H1 (cell line): ENCODE measurements at places on chromosomes 2 and 18.

DNA sequence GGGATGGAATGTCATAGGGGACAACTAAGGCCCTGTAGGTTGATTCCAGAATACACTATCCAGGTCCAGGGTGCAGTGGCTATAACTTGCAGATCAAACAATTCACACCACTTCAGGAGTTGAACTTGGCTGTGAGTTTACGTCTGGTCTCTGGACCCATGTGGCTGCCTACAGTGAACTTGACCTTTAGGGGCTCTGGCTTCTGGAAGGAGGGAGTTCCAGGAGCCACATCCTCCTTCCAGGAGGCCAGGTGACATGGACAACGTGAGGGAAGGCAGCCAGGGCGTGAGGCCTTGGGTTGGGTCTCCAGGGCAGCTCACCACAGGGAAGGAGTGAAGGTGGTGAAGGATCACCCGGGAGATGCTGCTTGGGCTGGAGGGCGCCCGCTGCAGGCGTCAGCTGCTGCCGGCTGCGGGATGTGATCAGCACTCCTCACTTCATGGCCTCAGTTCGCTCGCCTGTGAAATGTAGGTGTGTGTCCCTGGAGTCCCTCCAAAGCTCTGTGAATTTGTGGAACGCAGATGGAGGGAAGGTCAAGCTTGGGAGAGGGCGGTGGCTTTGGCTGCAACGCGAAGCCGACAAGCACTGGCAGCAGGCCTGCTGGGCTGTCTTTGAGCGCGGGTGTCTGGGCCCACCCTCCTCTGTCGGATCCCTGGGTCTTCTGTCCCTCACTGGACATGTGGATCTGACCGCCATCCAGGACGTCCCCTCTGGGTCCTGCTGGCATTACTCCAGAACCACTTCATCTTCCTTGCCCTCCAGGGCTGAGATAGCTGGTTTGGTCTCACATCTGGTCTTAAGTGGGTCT lies 146.5 kb downstream of the GLI2 start:
- H3K4me1 ChIP-seq = peaks cover 16% of the 10 kb centered on the region
- no peak overlapping the region for H3K4me3 ChIP-seq
- no peak overlapping the region for H3K27ac ChIP-seq
- no peak for DNase-seq

DNA sequence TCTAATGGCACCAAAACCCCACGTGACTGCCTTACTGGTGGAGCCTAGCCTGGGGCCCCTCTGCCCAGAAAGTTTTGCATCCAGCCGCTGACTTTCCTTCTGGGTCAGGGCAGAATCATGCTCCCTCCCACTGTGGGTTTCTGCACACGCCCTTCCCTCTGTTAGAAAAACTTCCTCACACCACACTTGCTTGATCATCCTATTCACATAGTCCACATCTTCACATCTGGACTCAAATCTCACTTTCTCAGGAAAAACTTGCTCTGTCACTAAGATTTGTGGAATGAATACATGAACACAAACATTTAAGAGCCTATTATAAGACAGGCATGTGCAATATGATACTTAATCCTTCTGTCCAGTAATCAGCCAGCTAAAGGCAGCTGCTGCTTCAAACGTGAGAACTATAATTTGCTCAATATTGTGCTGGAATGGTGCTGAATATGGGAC lies 274.7 kb downstream of the RND3 start:
- no peaks in the 10 kb centered on the region for H3K4me1 ChIP-seq
- H3K27me3 ChIP-seq = no peaks in the 10 kb centered on the region
- no peak overlapping the region for H3K4me3 ChIP-seq
- H3K27ac ChIP-seq = no peak overlapping the region
- no peak for DNase-seq
- no peaks in the 10 kb centered on the region for H3K36me3 ChIP-seq

DNA sequence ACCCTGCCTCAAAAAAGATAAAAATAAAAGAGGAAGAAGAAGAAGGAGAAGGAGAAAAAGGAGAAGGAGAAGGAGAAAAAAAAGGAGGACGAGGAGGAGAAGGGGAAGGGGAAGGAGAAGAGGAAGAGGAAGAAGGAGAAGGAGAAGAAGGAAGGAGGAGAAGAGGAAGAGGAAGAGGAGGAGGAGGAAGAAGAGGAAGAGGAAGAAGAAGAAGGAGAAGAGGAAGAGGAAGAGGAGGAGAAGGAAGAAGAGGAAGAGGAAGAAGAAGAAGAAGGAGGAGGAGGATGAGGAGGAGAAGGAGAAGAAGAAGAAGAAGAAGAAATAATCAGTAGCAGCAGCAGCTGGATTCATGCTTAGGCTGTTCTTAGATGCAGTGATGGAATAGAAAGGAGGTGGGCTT lies 159.7 kb downstream of the TFCP2L1 start:
- H3K36me3 ChIP-seq = no peaks in the 10 kb centered on the region
- no peaks in the 10 kb centered on the region for H3K27me3 ChIP-seq
- no peak overlapping the region for H3K27ac ChIP-seq
- no peak overlapping the region for H3K4me3 ChIP-seq
- H3K4me1 ChIP-seq = no peaks in the 10 kb centered on the region; the same call in 1 of the 2 replicates
- DNase-seq = no peak

GRCh38 chr2:127581516-127582490 lies 46.3 kb downstream of the MYO7B start:
- no peaks in the 10 kb centered on the region for H3K4me1 ChIP-seq
- H3K36me3 ChIP-seq = no peaks in the 10 kb centered on the region
- no peak overlapping the region for H3K27ac ChIP-seq
- H3K4me3 ChIP-seq = no peak overlapping the region
- DNase-seq = no peak
- no peaks in the 10 kb centered on the region for H3K27me3 ChIP-seq

GRCh38 chr2:121287146-121287798 lies 2.3 kb upstream of the TFCP2L1 start:
- no peak for DNase-seq
- no peak overlapping the region for H3K27ac ChIP-seq
- H3K27me3 ChIP-seq = peaks cover 36% of the 10 kb centered on the region
- no peaks in the 10 kb centered on the region for H3K36me3 ChIP-seq

DNA sequence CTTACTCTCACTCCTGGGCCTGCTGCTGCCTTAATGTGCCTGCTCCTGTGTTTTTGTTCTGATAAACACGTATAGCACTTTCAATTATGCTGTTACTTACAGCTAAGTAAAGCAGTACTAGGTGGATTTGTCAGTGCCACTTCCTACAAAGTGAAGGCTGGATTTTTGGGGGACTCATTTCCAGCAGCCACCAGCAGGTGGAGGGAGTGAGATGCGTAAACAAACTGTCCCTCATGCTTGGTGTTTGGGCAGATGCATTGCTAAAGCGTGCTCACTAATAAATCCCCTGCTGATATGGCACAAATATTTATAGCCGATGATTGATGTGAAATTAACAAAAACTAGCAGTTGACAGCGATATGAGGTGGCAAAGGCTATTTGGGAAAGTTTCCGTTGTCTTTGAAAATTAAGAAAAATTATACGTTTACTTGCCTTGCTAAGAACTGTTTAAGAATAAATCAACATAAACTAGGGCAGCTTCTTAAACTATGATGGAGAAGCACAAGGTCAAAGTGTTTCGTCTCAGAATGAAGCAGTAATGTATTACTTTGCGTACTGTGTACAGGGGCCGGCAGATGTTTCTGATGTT lies 101.7 kb downstream of the AGAP1 start:
- no peaks in the 10 kb centered on the region for H3K36me3 ChIP-seq
- no peaks in the 10 kb centered on the region for H3K27me3 ChIP-seq
- H3K4me1 ChIP-seq = no peaks in the 10 kb centered on the region
- no peak overlapping the region for H3K4me3 ChIP-seq
- H3K27ac ChIP-seq = no peak overlapping the region

DNA sequence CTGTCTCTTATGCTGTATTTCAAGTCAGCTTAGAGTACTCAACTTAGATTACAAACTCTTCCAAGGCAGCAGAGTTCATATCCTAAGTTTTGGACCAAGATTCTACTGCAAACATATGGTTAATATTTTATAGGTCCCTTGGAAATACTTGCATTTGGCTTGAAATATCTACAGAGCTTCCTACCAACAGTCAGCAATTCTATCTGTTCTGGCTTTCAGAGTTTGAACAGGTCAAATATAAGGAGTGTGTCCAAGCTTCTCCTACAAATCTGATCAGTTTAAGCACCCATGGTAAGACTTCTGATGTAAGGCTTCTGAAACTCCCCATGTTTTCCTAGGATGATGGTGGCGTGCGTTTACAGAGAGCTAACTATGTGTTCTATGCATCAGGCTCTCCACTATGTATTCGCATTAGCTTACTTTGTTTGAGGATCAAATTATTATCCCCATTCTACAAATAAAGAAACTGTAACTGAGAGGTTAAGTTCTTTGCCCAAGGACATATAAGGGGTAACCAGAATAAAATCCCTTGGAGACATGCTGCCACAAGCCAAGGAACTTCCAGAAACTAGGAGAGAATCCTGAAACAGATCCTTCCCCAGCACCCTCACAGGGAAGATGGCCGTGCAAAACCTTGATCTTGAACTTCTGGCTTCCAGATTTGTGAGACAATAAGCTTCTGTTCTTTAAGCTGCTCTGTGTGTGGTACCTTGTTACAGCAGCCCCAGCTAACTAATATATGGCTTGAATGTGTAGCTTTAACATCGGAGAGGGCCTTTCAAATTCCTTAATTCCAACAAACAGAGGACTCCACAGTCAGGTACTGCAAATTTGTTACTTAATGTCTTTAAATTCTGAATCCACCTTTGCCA lies 55.1 kb downstream of the ATP8B1 start:
- H3K4me1 ChIP-seq = no peaks in the 10 kb centered on the region
- H3K4me3 ChIP-seq = no peak overlapping the region
- H3K36me3 ChIP-seq = no peaks in the 10 kb centered on the region
- no peak overlapping the region for H3K27ac ChIP-seq

GRCh38 chr2:38685116-38685735 lies 19.3 kb downstream of the GALM start:
- no peaks in the 10 kb centered on the region for H3K36me3 ChIP-seq
- H3K4me3 ChIP-seq = no peak overlapping the region
- no peaks in the 10 kb centered on the region for H3K27me3 ChIP-seq
- no peak overlapping the region for H3K27ac ChIP-seq
- no peaks in the 10 kb centered on the region for H3K4me1 ChIP-seq

DNA sequence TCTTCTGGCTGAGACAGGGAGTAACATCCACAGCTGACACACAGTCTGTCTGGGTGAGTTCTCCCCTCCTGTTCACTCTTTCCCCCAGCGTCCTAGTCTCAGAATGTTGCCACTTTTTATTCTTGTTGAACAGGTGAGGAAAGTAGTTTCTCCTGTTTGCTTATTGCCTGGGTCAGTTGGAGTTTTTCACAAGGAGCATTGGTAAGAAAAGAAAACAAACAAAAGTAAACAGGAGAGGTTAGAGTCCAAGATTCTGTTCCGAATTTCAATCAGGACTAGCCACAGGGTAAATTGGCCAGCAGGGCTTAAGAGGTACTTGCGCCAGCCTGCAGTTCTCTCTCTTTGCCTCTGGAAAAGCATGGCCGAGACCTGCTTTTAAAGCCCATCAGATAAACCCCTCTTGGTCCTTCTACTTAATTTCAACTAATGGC lies 255.0 kb upstream of the EPAS1 start:
- no peaks in the 10 kb centered on the region for H3K36me3 ChIP-seq
- H3K27me3 ChIP-seq = no peaks in the 10 kb centered on the region
- DNase-seq = no peak
- H3K4me3 ChIP-seq = no peak overlapping the region

DNA sequence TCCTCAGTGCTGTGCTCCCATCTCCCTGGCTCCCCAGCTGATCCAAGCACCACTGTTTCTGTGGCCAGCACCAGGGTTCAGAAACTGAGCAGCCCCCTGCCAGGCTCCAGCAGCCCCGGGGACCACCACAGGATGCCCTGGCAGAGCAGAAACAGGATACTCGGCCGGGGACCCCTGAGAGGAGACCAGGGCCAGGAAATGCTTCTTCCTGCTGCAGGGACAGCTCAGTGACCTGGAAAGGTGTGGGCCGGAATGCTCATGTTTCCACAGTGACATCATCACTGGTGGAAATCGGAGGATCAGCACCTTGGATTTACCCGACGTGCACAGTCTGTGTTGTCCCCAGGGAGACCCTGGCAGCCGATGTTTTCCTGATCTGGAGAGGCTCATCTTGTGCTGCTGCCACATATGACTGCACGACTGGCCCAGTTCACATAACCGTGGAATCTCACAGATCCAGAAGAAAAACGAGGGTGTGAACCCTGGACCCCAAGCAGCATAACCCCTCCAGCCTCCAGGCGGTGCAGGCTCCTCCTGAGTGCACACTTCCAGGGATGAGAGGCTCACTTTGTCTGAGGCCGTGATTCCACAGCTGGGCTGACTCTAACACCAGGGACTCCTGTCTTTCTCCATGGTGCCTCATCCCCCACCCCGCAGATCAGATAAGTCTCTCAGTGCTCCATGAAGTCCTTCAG lies 58.0 kb downstream of the DDX1 start:
- peak; percentile 38 for DNase-seq
- no peaks in the 10 kb centered on the region; the same call in 1 of the 2 replicates for H3K4me1 ChIP-seq
- no peak overlapping the region for H3K27ac ChIP-seq
- H3K36me3 ChIP-seq = no peaks in the 10 kb centered on the region
- H3K4me3 ChIP-seq = no peak overlapping the region

- DNase-seq = no peak
- no peaks in the 10 kb centered on the region for H3K27me3 ChIP-seq
- no peak overlapping the region for H3K27ac ChIP-seq
- H3K36me3 ChIP-seq = no peaks in the 10 kb centered on the region
- H3K4me3 ChIP-seq = no peak overlapping the region
Measured at GRCh38 chr18:28059861-28060260, 117.1 kb downstream of the CDH2 start.

- H3K27me3 ChIP-seq = no peaks in the 10 kb centered on the region
- H3K4me3 ChIP-seq = no peak overlapping the region
- H3K27ac ChIP-seq = no peak overlapping the region
- no peak for DNase-seq
Measured at GRCh38 chr18:28469946-28470345, 293.0 kb upstream of the CDH2 start.

DNA sequence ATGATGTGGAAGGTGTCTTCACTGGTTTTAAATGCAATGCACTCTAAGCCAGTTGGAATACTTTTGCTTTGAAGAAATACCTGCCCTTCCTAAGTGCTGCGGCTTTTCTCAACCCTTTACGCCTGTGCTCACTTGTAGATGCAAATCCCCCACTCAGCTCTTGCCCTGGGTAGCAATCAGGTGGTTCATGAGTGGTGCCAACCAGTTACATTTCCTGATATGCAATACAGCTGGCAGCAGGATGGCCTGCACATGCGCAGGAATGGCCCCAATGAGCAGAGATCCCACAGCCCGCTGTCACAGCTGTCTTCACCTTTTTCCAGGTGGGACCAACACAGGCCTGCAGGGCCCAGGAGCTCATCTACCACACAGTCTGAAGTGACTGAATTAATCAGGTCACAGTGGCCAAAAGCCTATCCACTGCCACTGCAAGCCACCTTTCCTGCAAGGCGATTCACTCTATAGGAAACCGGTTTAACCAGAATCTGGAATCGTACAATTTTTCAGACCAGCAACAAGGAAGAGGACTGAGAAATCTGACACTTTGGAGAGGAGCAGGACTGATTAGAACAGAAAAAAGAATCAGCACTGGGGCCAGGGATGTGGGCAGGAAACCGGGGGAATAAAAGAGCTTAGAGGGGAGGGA lies 247.8 kb downstream of the MYT1L start:
- no peak overlapping the region for H3K27ac ChIP-seq
- no peak for DNase-seq
- no peak overlapping the region for H3K4me3 ChIP-seq
- no peaks in the 10 kb centered on the region for H3K36me3 ChIP-seq
- H3K27me3 ChIP-seq = no peaks in the 10 kb centered on the region
